ENCODE measurements at places on chromosomes 6 and 20.

- peak; percentile 53 for DNase-seq
These were observed 548.5 kb downstream of the CD83 start for GRCh38 chr6:14665827-14666724.

- no peak for DNase-seq
These were observed 196.9 kb downstream of the LRFN2 start for GRCh38 chr6:40390144-40390800.

GRCh38 chr6:111920578-111920977 is 47.3 kb upstream of the FYN start:
- DNase-seq: no peak

DNA sequence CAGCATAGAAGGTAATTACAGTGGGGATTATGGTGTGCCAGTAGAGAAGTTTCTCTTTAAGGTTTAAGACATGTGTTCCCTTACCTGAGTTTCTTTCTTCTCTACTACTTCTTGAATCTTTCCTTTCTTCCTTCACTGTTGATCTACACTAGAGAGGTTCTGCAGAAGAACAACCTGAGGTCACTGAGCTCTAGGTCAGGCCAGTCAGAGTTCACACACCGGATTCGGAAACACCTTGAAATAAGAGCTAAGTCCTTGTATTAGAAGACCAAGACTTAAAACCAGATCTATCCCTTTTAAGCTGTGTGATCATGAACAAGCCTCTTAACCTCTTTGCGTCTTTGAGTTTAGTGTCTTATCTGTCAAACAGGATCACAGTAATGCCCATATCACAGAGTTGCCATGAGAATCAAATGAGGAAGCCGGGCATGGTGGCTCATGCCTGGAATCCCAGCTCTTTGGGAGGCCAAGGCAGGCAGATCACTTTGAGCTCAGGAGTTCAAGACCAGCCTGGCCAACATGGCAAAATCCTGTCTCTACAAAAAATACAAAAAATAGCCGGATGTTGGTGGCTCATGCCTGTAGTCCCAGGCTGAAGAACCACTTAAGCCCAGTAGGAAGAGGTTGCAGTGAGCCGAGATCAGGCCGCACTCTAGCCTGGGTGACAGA is 22.0 kb upstream of the TGM3 start:
- DNase-seq: no peak

DNA sequence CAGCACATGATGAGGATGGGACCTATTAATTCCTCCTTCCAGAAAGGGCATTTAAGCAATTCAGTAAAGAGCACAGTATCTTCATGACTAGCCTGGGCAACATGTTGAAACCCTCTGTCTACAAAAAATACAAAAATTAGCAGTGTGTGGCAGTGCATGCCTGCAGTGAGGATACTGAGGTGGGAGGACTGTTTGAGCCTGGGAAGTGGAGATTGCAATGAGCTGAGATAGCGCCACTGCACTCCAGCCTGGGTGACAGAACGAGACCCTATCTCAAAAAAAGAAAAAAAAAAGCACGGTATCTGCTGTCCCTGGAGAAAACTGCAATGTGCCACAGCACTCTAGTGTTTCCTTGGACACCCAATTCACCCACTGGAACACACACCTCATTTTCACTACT is 18.4 kb downstream of the SAMD3 start:
- no peak for DNase-seq

GRCh38 chr20:33927724-33928123 is 66.0 kb upstream of the RALY start:
- no peak for DNase-seq

GRCh38 chr6:168968228-168968627 is 285.4 kb downstream of the THBS2 start:
- DNase-seq: peak; percentile 5

DNA sequence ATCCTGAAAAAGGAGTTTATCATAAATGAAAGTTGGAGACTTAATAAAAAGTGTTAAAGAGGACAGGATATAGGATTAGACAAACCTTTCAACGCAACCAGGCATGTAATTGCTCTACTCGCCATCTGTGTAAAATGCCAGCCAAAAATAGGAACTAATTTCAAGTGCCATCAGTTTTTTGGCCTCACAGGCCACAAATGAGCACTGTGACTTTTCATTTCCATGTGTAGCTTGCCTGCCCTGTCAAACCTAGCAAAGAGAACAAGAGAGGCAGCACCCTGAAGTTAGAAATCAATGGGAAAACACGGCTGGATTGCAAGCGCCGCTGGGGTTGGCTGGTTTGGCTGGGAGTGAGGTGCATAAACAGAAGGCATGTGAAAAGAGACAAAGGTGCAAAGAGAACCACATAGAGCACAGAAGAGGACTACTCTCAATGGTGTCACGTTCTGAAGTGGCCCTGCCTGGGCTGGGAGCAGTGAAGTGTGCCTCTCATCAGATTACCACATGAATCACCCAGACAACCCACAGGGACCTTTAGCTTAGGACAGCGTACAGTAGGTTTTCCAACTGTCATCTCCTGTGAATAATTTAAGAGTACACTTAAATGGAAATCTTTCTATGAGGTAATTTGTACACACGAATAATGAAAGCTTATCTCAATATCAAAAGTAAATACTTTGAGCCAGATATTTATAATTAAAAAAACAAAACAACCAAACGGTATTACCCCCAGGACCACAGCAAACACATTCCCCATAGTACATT is 78.0 kb upstream of the NHSL1 start:
- DNase-seq: no peak
